ENCODE measurements at places on chromosomes 16 and 17.

- DNase-seq, result no peak
Observed at GRCh38 chr17:77475016-77475976, 334.5 kb downstream of the SEC14L1 start.

DNA sequence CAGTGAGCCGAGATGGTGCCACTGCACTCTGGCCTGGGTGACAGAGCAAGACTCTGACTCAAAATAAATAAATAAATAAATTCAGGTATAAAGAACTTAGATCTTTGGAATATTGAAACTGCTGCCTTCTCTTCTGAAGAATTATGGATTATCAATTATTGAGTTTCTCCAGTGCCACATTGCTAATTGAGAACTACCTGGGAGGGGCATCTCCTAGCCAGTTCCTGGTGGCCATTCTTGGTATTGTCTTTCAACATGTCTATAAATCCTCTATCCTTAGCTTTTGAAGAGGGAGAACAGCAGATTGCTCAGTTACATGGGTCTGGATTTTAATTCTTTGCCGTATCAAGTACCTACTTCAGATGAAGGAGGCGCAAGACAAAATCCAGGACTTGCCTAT lies 29.2 kb downstream of the CALCOCO2 start:
- DNase-seq, result no peak

GRCh38 chr17:2878751-2879254 lies 82.6 kb downstream of the RAP1GAP2 start:
- no peak for DNase-seq

- DNase-seq, result no peak
Observed at GRCh38 chr17:31598921-31599571, 207.6 kb downstream of the RAB11FIP4 start.

DNA sequence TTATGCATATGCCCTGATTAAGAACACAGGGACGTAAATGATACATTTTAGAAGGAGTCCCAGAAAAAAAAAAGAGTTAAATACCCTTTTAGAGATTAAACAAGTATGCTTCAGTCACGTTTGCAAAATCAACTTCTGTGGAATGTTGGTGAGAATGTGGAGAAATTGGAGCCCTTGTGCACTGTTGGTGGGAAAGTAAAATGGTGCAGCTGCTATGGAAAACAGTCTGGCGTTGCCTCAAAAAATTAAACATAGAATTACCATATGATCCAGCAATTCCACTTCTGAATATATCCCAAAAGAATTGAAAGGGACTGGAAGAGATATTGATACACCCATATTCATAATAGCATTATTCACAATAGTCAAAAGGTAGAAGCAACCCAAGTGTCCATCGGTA lies 26.5 kb downstream of the RHBDL3 start:
- DNase-seq, result no peak

DNA sequence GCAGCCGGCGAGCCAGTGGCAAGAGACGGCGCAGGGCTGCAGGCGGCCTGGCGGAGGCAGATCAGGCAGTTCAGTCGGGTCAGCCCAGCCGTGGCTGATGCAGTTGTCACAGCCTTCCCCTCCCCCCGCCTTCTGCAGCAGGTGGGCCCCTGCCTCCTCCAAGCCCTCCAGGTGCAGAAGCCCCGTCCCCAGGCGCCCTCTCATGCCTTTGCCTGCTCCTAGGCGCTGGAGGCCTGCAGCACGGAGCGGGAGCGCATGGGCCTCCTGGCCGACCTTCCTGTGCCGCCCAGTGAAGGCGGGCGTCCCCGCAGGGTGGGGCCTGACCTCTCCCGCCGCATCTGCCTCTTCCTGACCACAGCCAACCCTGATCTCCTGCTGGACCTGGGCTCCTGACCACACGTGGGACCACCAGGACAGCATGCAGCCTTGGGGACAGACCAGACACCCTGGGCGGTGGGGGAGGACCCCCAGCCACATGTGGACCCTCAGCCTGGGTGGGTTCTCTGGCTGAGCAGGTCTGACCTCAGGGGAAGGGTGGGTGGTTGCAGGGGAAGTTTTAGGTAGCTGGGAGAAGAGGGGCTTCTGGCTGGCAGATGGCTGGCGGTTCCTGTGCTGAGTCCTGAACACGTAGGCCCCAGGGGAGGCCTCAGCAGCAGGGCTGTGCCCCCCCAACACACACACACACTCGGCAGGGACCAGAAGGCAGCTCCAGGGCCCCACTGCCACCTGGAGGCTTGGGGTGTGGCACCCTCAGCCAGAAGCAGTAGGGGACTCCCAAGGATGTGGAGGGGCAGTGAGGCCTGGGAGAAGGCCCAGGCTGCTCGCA lies 3.1 kb upstream of the MRPS34 start:
- no peak for DNase-seq

GRCh38 chr17:29621751-29622194 lies 939 bp downstream of the CORO6 start:
- DNase-seq, result no peak

DNA sequence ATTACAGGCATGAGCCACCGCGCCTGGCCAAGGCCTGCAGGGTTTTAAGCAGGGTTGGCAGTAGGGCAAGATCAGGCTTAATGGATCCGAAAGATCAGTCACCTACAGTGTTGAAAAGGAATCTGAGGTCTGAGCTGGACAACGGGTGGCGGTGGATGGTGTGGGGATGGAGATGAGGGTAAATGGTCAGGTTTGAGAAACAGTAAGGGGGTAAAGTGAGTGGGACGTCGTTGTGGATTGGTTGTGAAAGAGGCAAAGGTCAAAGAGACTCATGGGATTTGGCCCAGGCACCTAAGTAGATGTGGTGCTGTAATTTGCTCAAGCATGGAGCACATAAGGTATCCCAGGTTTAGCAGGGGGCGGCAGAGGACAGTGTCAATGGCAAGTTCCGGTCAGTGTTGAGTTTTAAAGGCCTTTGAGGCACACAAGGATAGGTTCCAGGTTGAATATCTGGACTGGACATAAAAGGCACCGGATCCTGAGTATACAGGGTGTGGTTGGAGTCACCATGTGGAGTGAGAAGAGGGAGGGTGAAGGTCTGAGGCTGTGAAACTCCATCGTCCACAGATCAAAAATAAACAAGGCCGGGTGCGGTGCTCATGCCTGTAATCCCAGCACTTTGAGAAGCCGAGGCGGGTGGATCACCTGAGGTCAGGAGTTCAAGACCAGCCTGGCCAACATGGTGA lies 1.1 kb upstream of the SLC16A5 start:
- no peak for DNase-seq

DNA sequence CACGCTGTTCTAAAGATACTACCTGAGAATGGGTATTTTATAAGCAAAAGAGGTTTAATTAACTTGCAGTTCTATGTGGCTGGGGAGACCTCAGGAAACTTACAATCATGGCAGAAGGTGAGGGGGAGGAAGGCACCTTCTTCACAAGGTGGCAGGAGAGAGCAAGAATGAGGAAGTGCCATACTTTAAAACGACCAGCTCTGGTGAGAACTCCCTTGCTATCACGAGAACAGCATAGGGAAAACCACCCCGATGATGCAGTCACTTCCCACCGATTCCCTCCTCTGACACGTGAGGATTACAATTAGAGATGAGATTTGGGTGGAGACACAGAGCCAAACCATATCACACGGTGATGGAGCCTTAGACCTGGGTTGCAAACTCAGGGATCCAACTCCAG lies 317.5 kb upstream of the EEF2KMT start:
- no peak for DNase-seq

DNA sequence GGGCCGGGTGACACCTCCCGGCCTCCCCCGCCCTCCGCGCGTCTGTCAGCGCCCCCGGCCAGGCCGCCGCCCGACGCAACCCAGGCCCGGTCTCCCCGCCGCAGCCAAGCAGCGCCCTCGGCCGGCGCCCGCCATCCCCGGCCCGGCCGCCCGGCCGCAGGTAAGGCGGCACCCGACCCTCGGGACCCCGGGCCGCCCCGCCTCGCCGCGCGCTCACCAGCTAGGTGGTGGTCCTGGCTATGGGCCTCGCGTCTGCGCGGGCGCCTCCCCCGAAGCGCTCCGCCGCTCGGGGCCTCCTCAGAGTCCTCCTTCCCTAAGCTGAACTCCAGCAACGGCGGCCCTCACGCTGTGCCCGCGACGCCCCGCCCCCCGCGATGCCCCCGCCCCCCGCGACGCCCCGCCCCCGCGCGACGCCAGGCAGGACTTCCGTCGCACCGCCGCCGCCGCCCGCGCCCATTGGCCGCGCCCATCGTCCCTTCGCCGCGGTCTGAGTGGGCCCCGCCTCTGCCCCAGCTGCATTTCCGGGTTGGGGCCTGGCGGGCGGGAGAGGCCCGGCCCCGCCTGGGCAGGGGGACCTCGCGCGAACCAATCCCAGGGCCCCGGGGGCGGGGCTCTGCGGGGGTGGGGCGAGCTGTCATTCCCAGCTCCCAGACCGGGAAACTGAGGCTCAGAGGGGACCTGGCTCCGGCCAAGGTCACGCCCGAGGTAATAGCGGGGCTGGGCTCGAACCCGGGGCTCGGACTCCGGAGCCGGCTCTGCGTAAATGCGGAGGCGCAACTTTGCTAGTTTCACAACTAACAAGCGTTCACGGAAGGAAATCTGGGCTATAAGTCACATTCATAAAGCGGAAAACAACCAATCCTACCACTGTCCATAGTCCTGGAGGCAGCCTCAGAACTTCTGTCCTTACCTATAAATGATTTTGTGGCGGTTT lies 9.0 kb upstream of the KCTD5 start:
- DNase-seq, result no peak

- peak; percentile 28 for DNase-seq
Observed at GRCh38 chr17:70869402-70870085, 700.2 kb downstream of the KCNJ2 start.

DNA sequence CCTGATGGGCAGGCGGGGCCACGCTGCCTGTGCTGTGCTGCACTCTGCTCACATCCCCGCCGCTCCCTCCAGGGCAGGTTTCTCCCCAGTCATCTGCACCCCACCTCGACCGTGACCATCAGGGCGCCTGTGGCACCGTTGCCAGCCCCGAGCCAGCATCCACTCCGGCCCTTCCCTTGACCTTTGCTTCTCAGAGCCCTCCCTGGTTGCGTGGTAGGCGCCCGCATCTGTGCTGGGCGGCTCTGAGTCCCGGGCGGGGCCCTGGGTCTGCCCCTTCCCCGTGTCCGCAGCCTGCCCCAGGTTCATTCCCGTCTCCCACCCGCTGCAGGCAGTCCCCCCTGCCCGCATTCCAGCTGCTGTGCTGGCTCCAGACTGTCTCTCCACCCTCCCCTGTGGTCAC lies 33.2 kb downstream of the ZNF750 start:
- no peak for DNase-seq

GRCh38 chr16:15041271-15042004 lies 14.4 kb downstream of the NTAN1 start:
- no peak for DNase-seq

GRCh38 chr17:17512866-17513265 lies 16.7 kb upstream of the RASD1 start:
- no peak for DNase-seq

- DNase-seq, result no peak
Observed at GRCh38 chr17:43384476-43384862, 14.3 kb upstream of the ARL4D start.

DNA sequence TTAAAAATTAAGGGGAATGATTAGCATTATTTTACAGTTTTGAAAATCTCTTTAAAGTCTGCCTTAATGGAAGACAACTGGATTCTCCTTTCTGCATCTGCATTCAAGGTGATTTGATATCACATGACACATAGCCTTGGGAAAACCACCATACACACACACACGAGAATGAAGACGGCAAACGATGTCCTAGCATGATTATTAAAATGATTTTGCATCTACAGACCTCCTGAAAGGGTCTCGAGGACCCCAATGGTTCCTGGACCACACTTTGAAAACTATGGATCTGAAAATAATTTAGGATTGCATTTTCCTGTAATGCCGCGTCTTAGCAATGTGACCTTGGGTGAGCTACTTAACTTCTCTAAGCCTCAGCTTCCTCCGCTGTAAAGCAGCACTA lies 11.8 kb upstream of the CHST4 start:
- no peak for DNase-seq

GRCh38 chr16:4058386-4058785 lies 57.9 kb downstream of the ADCY9 start:
- no peak for DNase-seq

- DNase-seq, result no peak
Observed at GRCh38 chr17:28499364-28499664, 6.8 kb upstream of the FOXN1 start.

DNA sequence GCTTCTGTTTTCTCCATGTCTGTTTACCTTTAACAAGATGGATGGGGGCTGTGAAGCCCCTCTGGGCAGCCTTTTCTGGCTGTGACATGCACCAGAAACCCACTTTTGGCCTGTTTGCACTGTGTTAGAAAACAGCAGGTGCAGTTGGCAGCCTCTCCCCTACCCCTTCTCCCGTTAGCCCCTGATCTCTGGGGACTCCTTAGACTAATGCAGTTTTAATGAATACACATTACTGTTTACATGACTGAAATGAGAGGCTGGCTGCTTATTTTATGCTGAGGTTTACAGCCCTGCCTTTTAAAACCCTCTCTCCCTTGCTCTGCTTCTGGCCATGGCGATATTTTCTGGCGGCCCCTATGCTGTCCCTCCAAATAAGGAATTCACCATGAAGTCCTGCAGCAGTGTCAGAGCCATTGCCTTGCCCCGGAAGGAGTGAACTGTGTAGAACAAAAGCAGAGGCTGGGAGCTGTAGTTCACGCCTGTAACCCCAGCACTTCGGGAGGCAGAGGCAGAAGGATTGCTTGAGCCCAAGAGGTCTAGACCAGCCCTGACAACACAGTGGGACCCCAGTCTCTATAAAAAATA lies 79.3 kb downstream of the PRKCB start:
- no peak for DNase-seq

- no peak for DNase-seq
Observed at GRCh38 chr16:29644338-29644857, 18.6 kb upstream of the SPN start.
